ENCODE measurements at places on chromosomes 5 and 9. TPM values are rescaled to one million over a fixed set of nuclear protein-coding genes. Genes with fewer than 3 reads are reported as not detected.

The PTGR1 gene
- total RNA-seq: 9.8 TPM

The MYMK gene
- total RNA-seq: not detected

The ACTBL2 gene
- not detected for total RNA-seq

The IGFBPL1 gene
- total RNA-seq: not detected

The CTNND2 gene
- total RNA-seq: 39.6 TPM

The PLEKHG4B gene
- 0.13 TPM for total RNA-seq

GRCh38 chr9:17052626-17053025 is 82.2 kb upstream of the CNTLN start:
- no peak for DNase-seq

DNA sequence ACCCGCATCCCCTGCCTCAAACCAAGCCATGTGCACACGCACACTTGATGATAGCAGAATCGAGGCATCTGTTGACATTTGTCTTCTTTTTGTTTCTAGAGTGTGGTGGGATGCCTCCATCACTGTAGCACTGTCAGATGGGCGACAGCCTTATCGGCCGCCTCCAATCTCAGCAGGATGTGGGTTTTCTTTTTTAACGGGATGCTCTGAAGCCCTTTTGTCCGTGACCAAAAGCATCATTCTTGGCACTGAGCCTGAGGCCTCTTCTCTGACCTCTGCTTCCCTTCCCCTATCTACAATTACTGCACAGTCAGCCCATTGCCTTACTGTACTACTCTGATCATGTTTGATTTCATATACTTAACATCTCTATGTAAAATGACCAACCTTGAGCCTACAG is 78.3 kb downstream of the LMNB1 start:
- DNase-seq: no peak

- DNase-seq: no peak
Observed at GRCh38 chr5:3484836-3485235, 110.8 kb upstream of the IRX1 start.

- no peak for DNase-seq
Observed at GRCh38 chr9:122785269-122785668, 3.5 kb upstream of the OR5C1 start.

DNA sequence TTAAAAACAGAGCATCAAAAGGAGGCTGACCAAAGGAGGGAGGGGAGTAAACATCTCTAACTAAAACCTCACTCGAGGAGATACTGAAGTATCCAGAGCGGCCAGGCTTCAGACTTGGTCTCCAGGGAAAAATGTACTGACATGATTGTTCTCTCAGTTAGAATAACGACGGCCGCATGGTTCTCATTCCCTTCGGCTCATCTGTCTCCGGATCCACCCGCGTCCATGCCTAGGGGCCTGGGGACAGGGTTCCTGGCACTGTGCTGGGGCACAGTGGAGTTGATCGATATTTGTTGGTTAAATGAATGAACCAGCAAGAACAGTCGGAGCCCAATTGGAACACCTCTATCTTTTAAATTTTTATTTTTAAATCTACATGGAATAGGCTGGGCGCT is 167.1 kb upstream of the PHYKPL start:
- DNase-seq: no peak

DNA sequence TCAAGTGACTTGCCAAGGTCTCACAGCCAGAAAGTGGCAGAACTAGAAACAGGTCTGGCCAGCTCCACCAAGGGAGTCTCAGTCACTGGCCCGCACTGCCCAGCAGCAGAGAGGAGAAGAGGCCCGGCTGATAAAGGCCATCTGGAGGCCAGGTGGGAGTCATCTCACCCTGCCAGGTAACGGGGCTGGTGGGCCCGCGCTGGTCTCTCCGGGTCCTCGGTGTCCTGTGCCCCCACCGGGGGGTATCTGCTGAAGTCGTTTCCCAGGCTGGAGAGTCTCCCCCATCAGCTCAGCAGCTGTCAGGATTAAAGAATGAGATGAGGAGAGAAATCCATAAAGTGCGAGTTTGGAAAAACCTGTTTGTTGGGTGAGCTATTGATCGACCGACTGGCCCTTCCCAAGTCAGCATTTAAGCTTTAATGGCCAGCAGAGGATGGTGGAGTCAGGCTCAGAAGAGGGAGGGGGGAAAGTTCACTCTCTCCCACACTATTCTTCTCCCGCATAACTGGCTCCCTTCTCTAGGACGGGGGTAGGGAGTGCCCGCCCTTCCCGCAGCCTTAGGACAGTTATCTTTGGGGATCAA is 30.3 kb downstream of the LMX1B start:
- no peak for DNase-seq

GRCh38 chr9:99954819-99955218 is 48.4 kb downstream of the STX17 start:
- DNase-seq: no peak

- DNase-seq: no peak
Observed at GRCh38 chr5:112646139-112646936, 91.3 kb upstream of the APC start.

DNA sequence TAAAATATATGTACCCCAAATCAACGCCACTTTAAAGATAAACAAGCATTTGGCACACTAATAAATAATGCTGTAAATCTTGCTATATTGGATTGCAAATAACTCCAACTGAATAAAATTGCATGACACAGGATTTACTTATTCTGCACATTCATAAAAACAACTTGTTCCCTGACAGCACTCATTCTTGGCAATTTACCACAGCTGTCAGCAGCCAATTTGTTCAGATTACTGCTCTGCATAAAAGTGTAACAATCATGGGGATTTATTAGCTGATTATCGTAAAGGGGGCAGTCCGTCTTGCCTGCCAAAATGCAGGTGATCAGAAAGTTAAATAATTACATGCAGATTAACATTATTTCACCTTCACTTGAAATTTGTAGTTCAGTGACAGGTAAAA is 285.3 kb downstream of the SLF1 start:
- no peak for DNase-seq

- peak; percentile 56 for DNase-seq
Observed at GRCh38 chr5:30042677-30043076, 1150.8 kb upstream of the CDH6 start.

DNA sequence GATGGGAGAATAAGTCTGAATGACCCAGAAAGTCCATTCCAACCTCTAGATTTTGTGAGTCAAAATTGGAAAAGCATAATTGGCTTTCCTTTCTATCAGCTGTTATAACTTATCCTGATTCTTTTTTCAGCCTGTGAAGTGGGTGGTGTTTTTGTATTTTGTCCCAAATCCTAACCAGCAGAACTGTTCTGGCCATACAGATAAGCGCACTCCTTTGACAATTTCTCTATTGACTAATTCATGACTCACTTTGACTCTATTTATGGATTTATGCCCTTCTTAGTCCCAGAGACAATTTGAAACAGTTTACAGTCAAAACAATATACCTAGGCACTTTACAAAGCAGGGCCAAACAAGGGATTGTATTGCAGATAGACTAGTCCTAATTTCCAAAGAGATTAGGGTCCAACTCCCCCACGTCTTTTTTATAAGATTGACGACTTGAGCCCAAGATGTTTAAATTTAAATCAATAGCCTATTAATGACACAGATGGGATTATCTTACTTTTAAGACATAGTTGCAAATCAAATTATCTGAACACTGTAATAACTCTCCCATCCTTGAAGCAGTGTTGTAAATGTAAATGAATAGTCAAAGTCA is 301.7 kb upstream of the SEMA6A start:
- DNase-seq: no peak

DNA sequence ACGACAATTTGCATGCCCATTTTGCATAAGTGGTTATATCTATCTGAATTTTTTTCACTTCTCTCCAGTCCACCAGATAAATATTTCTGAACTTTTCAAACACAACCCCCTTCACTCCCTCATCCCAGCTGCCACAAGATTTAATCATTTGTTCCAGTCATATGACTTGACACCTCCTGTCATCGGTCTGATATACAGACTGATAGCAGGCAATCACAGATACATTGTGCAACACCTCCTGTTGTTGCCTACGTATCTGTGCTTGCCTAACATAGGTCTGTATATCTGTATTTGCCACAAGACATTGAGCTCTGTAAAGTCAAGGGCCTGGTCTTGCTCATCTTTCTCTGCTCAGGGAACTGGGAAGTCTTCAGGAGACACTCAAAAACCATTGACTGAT is 65.6 kb downstream of the GNA14 start:
- no peak for DNase-seq

GRCh38 chr5:36939969-36940858 is 63.6 kb downstream of the NIPBL start:
- DNase-seq: no peak

All from spleen (tissue), 13 donors.